Activated CD8-positive, alpha-beta T cell treated with anti-CD3 and anti-CD28 coated beads, Interleukin-2, amount 10 ng/mL, durations not matched to agents 7 days and 5 days (primary cell): ENCODE measurements at places on chromosomes 5 and 9.

DNA sequence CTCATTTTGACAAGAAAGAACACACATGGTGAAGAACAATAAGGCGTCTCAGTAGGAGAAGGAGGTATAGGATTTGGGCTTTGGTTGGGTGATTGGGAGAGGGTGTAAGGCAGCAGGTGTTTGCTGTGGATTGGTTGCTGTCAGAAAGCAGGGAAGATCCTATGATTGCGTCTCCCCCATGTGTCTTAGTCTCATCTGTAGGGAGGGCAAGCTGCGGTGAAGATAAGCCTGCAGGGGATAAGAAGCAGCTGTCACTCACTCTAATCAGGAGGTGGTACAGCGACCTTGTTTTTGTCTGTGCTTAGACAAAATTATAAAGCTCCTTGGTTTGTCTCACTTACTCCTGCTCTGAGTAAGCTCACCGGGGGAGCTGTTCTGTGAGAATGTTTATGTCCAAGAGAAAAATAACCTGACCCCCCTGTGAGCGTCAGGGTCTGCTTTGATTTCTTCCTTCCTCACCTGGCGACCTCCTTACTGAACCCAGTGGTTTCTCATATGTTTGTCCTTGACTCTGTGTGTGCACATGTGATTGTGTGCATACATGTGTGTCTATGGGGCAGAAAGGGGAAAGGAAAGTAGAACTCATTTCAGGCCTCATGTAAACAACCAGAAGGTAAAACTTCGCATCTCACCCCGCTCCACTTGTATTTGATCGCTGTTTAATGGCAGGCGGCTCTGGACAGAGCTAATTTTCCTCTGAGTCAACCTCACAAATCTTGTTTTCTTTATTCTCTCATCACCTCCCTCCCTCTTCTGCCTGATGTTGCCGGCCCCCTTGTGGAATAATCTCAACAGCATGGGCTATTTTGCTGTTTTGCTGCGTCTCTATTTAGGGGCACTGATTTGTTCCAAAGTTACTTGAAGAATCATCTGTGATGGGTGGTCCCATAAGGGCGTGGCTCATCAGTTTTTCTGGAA is 105.6 kb downstream of the TENT4A start:
- peaks cover 3% of the 10 kb centered on the region for H3K36me3 ChIP-seq
- DNase-seq: no peak
- no peak overlapping the region for H3K4me3 ChIP-seq
- peaks cover 2% of the 10 kb centered on the region for H3K4me1 ChIP-seq
- H3K27ac ChIP-seq: no peak overlapping the region
- peaks cover 20% of the 10 kb centered on the region for H3K27me3 ChIP-seq

- H3K27me3 ChIP-seq: no peaks in the 10 kb centered on the region
- H3K4me3 ChIP-seq: peak overlapping the region; percentile 86
- peaks cover 6% of the 10 kb centered on the region for H3K36me3 ChIP-seq
- peak; percentile 84 for DNase-seq
Observed at GRCh38 chr5:66828548-66829357, 232.6 kb downstream of the MAST4 start.

DNA sequence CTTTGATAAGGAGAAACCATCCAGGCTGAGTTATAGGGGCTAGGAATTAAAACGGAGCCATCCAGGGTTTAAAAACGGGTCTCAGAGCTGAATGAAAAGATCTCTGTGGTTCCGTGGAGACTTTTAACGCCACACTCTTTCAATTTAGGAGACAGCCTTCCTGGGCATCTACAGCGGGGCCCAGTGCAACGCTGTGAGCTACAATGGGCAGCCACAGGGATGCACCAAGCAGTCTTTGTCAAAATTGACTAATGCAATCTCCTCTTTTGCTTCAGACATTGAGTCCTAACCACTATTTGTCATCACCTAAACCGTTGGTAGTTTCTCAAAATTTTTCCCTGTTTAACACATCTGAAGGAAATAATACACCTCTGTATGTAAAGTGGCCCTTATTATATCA is 96.6 kb upstream of the ABCA1 start:
- peaks cover 5% of the 10 kb centered on the region for H3K27me3 ChIP-seq

DNA sequence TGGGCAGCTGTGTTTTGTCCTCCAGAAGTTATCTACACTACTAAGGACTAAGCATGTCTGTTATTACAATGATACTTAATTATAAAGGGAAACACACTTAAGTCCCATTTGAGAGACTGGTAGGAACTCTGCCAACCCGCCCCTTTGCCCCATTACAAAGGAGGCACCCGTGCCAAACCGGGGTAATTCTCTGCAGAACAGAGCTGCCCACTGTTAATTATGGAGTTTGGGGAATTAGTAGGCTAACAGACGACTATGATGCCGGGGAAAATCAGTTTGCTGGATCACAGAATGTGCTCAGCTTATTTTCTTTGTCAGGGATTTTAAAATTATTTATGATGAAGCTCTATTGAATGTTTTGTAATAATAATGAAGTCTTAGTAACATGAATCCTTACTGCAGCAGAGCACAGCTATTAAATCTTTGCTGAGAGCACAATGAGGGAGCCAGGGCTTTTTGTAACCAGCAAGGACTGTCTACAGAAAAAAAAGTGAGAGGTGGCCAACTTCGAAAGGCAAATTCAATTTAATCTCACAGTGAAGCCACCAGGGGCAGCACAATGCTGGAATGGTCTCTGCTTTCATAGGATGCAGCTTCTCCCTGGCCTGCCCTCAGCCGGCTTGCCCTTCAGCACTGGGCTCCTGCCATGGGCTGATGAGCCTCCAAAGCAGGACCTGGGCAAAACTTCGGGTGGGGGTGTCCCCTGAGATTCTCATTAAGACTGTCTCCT is 134.5 kb downstream of the GNAQ start:
- H3K27me3 ChIP-seq: no peaks in the 10 kb centered on the region
- no peak overlapping the region for H3K4me3 ChIP-seq
- peaks cover 26% of the 10 kb centered on the region for H3K4me1 ChIP-seq
- peaks cover 8% of the 10 kb centered on the region for H3K36me3 ChIP-seq

DNA sequence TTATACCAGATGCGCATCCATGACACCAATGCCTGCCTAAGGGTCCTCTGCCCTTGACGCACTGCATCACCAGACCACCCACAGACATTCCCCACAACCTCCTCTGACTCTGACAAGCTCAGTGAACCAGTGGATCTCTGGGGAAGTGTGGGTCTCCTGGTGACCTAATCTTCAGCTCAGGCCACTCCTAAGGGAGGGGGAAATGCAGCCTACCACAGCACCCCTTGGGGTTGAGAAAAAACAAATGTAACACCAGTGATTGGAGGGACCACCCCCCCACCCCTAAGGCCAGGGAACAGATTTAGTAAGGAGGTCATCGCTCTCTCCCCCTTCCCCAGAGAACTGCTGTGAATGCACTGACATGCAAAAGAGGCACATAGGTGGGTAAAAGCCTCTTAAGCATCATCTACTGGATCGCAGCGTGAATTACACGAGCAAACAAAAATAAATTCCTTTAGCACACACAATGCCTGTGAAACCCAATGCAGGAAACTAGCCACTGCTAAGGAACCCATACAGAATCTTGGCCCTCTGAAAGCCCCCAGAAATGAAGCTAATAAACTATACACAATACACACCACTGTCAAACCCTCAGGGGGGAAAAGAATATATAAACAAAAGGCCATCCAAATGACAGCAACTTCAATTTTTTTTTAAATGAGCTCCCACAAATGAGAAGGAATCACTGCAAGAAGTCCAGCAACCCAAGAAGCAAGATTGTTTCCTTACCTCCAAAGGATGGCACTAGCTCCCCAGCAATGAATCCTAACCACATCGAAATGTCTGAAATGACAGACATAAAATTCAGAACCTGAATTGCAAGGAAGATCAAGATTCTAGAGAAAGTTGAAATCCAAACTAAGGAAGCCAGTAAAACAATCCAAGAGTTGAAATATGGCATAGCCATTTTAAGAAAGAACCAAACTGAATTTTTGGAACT is 513.7 kb upstream of the PTGER4 start:
- no peak overlapping the region for H3K4me3 ChIP-seq
- H3K27ac ChIP-seq: no peak overlapping the region
- no peaks in the 10 kb centered on the region for H3K4me1 ChIP-seq
- DNase-seq: peak; percentile 28
- H3K27me3 ChIP-seq: no peaks in the 10 kb centered on the region

- no peak overlapping the region for H3K4me3 ChIP-seq
- DNase-seq: no peak
- no peaks in the 10 kb centered on the region for H3K36me3 ChIP-seq
Observed at GRCh38 chr5:160001457-160001856, 7.5 kb upstream of the TTC1 start.

- peaks cover 49% of the 10 kb centered on the region for H3K4me1 ChIP-seq
- no peak for DNase-seq
- no peak overlapping the region for H3K4me3 ChIP-seq
- no peaks in the 10 kb centered on the region for H3K27me3 ChIP-seq
Observed at GRCh38 chr5:347712-348284, 26.3 kb downstream of the AHRR start.

DNA sequence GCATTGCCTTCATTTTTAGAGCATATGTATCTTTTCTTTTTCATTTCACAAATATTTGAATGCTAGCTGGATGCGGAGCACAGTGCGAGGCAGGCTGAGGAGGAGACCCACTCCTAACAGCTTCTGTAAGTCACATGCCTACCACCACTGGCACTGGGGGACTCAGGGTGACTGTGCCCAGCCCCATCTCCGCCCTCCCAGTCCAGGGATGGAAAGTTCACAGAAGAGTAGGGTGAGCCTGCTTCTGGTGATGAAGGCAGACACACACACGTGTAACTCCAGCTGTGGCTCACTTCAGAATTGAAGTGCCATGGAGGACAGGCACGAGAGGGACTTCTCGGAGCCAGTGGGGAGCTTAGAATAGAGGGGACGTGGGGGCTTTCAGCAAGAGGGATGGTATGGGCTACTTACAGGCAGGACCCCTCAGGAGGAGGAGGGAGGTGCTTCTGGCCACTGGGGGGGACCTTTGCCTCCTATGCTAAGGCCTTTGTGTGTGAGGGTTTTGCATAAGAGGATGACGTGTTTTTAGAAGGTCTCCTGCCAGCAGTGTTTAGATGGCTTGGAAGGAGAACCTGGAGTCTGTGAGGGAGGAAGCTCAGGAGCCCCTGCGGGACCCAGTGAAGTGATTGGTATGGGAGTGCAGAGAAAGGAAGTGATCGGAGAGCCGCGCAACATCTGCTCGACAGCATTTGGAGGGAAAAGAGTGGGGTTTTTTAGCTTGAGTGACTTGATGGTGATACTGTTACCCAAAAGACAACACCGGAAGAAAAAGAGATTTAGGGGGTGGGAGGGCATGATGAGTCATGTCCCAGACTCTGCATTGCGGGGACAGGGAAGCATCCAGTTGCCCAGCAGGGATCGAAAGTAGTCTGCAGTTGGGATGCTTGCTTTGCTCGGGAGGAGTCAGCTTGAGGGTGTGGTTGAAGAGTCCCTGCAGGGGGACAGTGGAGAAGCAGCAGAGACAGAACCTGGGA is 163.5 kb upstream of the OTULINL start:
- no peak overlapping the region for H3K27ac ChIP-seq
- no peak for DNase-seq
- no peaks in the 10 kb centered on the region for H3K27me3 ChIP-seq

GRCh38 chr5:52800394-52801213 is 12.9 kb downstream of the ITGA1 start:
- peaks cover 62% of the 10 kb centered on the region for H3K4me1 ChIP-seq
- no peaks in the 10 kb centered on the region for H3K27me3 ChIP-seq
- peak overlapping the region; percentile 97 for H3K27ac ChIP-seq
- H3K4me3 ChIP-seq: peak overlapping the region; percentile 93

- peaks cover 10% of the 10 kb centered on the region for H3K27me3 ChIP-seq
- no peak for DNase-seq
- H3K36me3 ChIP-seq: no peaks in the 10 kb centered on the region
- no peak overlapping the region for H3K27ac ChIP-seq
- peaks cover 11% of the 10 kb centered on the region for H3K4me1 ChIP-seq
Observed at GRCh38 chr9:115395511-115396021, 277.6 kb upstream of the TNC start.
